Fibroblast of skin of left quadriceps (primary cell): ENCODE measurements at places on chromosomes 3 and 15.
A peak's percentile ranks its signal among the peaks of the same experiment; 100 is the strongest.

GRCh38 chr3:45137656-45138181, 8.5 kb downstream of the CDCP1 start:
- no peak for DNase-seq

DNA sequence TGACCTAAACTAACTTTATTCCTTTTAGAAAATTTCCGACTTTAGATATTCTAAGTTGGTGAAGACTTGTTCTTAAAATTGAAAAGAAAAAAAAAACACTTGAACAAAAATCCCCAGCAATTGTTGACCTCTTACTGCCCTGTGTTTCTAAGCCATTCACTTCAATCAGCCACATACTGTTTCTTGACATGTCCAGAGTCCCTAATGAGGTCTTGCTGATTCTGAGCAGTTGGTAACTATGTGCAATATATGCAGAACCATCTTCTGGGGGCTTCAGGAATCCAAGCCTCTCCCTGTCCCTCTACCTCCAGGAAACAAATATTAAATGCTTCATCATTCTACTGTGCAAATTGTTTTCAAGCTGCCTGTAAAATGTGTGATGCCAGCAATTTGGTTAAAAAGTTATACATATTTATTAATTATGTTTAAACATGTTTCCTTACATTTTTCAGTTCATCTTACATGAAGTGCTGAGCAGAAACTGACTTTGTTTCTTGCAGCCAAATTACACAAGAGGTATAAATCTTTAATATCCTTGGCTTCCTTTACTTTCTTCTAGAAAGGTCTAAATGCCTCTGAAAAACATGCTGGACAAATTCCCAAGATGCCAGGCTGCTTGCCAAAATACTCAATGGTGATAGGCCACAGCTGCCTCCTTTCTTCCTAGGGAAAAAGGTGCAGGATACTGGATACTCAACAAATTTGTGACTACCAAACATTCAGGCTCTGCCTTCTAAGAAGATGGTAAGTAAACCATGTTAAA, 19.8 kb upstream of the GYG1 start:
- DNase-seq = peak; percentile 60

DNA sequence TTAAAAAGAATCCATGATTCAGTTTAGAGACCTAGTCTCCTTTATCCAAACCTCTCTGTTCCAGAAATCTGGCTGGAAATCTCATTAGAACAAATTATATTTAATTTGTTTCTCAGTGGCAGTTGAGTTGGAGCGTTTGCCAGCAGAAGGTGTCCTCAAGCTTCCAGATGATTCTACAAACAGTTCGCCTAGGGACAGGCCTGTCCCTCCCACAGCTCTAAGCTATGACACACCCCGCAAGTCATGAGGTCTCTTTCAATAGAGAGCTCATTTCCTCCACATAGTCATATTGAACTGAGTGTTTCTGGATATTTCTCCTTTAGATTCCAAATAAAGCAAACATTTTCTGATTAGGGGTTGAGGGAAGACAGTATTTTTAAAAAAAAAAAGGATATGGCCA, 230.3 kb downstream of the ATP8B4 start:
- DNase-seq = no peak

DNA sequence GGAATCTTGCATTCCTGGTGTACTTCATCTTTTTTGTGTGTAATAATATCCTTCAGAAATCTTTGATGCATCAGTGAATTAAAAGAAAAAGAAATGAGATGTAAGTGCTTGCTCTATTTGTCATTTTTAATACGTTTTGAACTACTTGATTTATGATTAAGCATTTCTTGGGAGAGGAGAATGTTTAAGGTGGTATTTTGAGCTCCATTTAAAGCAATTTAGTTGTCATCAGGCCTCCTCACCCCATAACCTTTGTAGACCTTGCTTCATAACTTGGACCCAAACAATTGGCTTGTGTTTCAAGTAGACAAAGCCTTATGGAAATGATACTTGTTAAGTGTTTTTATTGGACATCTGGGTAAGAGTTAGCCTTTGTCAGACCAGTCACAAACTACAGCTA, 87.1 kb upstream of the VEPH1 start:
- no peak for DNase-seq

GRCh38 chr3:32602206-32602605, 31.5 kb upstream of the DYNC1LI1 start:
- no peak for DNase-seq

GRCh38 chr15:96331144-96331944, 844 bp downstream of the NR2F2 start:
- DNase-seq = no peak

DNA sequence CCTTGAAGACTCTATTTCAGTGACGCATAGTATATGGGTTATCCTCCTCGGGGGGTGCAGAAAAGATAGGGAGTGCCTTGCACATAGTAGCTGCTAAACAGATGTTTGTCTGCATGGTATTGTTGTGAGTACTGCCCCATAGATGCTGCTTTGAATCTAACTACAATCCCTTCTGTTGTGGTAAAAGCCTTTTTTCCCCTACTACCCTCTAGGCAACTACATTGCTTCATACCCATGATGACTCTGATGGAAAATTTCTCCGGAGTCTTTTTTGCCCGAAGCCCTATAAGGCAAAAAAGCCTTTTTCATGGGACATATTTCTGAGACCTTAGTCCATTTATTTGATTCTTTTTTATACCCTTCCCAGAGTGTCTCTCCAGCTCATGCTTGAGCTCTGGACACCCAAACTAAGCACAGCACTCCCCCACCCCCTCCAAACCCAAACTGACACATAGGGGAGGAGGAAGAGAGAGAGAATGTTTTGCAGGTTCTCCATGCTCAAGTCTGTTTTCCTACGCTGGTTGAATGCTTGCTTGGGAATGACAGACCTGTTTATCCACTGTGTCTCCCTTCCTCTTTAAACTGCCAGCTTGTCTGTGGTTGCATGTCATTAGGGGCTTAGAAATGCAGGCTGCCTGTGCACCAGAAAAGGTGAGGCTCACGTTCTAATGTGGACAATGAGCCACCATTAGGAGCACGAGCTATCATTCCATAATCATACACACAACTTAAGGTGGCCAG, 52.9 kb downstream of the LRTM1 start:
- DNase-seq = no peak

GRCh38 chr3:154184582-154184981, 63.4 kb downstream of the ARHGEF26 start:
- DNase-seq = no peak

DNA sequence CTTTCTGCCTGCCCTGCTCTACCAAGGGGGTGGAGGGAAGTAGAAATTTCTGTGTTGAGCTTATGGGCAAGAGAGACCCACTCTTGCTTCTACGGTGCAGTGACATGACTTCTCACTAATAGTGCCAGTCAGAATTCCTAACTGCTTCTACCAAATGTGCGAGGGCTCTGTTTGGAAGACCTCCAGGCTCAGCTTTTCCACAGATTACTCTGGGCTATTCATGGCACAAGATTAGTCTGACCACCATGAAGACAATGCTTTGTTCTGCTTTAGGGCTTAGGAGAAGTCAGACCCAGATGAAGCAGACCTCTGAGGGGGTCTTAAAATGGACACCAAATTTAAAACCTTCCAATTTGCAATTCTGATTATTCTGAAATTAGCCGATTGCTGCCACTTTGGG, 195.9 kb upstream of the TBC1D5 start:
- no peak for DNase-seq

GRCh38 chr3:194279701-194280360, 71.3 kb downstream of the CPN2 start:
- DNase-seq = no peak

- no peak for DNase-seq
Measured at GRCh38 chr15:32730677-32731654, 13.2 kb downstream of the GREM1 start.

- DNase-seq = no peak
Measured at GRCh38 chr3:177340243-177340830, 143.1 kb upstream of the TBL1XR1 start.

DNA sequence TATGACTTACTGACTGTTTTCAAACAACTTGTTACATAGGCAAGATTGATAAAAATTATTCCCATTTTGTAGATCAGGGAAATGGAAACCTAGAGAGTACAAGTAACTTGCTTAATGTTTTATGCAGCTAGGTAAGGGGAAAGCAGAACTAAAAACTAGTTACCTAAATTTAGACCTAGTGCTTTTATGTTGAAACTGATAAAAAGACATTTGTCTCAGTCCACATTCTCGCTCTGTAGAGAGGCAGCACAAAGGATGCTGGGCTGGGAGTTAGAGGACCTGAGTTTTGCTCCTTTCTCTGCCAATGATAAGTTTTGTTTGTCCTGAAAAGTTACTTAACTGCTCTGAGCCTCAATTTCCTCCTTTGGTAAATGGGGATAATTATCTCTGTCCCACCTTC, 17.4 kb downstream of the TIMP4 start:
- no peak for DNase-seq

DNA sequence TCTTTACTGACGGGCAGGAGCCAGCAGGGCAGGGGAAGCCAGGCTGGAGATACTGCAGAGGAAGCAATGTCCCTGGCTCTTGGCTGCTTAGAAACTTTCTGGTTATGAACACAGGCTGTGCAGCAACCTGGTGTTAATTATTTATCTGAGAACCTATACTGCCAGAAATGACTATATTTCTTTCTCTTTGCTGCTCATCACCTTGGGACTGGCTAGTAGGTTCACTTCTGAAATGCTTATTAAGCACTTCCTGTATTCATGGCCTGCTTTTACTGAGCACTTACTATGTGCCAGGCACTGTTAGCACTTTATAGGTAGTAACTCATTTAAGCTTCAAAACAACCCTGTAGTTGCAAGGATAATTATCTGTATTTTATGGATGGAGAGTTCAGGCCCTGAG, 57.6 kb downstream of the RAB11A start:
- DNase-seq = no peak

DNA sequence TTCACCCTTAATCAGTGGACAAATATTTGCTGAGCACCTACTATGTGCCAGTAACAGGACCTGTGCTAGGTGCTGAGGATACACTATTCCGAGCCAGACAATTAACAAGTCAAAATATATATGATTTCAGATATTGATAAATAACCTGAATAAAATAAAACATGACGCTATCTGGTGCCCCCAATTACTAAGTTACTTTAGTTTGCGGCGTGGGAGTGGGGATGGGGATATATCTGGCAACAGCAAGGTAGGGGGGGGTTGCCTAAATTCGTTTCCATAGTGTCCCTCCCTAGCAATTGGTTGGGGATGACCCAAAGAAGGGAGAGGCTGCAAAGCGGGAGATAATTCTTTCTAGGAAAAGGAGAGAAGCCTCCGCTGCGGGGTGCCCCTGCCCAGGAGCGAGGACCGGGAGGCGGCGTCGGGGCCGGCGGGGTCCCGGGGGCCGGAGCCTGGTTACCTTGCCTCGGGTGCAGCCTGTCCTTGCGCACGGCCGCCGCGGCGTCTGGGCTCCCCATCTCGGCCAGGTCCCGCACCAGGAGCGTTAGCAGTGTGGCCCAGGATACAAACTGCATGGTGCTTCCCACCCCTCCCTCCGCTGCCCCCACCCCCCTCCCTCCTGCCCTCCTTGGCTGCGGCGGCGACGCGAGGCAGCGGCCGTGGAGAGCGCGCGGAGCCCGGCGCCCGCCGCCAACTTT, 567 bp downstream of the ADAMTS9 start:
- DNase-seq = no peak

DNA sequence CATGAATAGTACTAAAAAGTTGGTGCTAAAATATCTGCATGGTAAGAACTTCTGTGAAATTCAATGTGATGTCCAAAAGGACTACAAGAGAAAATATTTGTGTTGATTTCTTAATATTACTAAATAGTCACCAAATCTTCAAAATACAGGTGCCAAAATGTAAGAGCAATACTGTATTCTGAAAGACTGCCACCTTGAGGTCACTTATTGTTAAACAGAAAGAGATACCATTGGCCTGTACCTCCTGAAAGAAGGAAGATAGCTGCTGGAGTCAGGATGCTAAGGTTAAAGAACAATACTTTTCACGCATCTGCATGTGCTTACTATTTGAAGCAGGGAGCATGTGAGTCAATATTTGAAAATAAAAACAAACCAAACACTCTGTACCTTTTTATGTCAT, 72.0 kb upstream of the LSAMP start:
- DNase-seq = no peak

DNA sequence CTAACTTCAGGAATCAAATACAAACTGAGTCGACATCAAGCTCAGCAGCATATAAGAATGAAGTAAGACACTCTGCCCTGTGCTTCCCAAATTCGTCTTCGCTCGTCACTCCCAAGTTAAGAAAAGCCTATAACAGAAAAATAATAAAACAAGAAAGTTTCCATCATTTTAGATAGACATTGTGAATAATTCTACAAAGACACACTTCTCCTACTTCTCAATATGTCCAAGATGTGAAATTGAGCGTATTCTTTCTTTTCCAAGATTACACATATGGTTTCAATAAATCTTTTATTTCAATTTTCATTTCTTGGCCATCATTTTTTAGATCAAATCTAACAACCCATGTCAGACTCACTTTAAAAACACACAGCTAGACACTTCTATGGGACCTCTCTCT, 85.1 kb downstream of the FSIP1 start:
- DNase-seq = no peak

GRCh38 chr3:187935623-187936156, 190.4 kb upstream of the BCL6 start:
- no peak for DNase-seq

- DNase-seq = no peak
Measured at GRCh38 chr3:173659972-173660371, 262.4 kb downstream of the NLGN1 start.

GRCh38 chr3:157033001-157033400, 126.9 kb downstream of the CCNL1 start:
- no peak for DNase-seq

- no peak for DNase-seq
Measured at GRCh38 chr15:86336051-86336788, 256.5 kb downstream of the AGBL1 start.

DNA sequence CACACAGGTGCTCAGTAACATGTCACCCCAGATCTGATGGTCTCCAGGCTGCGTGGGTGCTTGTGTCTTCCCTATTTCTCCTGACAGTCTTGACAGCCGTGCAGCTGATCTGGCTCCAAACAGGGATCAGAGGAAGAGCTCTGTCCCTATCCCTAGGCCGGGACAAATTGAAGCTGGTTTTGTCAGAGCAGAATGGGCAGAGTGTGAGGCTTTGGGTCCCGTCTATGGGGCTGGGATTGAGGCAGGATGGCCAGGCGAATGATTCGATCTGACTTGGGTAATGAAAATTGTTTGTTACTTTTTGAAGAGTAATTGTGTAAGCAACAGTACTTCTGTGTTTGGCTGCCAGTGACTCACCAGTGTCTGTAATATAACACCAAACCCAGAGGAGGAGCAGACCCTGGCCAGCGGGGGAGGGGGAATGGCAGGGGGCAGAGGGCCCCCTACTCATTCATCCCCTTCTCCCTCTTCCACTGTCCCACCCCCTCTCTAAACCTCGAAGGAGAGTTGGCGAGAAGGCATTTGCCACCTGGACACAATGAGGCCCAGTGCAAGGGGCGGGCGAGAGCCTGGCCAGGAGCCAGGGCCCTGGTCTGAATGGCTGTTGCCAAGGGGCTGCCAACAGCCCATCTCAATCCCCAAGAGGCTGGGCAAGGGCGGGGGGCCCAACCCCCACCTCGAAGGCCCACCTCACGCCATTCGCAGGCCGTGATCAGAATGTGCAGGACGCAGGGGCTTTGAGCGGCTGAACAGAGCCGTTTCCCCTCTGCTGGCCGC, 4.9 kb upstream of the MAGEF1 start:
- no peak for DNase-seq
